Amygdala (tissue), 56 donors: ENCODE measurements at places on chromosomes 7 and 10.

- DNase-seq = no peak
Measured at GRCh38 chr10:11379771-11380170, 231.7 kb downstream of the USP6NL start.

- DNase-seq = no peak
Measured at GRCh38 chr10:123930340-123931001, 38.9 kb upstream of the CPXM2 start.

GRCh38 chr10:84755311-84755710 is 426.9 kb downstream of the CCSER2 start:
- no peak for DNase-seq

- no peak for DNase-seq
Measured at GRCh38 chr7:140402178-140402835, 1.6 kb upstream of the RAB19 start.
